Stimulated activated naive CD8-positive, alpha-beta T cell treated with anti-CD3 and anti-CD28 coated beads, Interleukin-15, Interleukin-2, amounts not matched to agents 100 U/mL and 50 U/mL, for 24 hours (primary cell): ENCODE measurements at places on chromosomes 4 and X.

DNA sequence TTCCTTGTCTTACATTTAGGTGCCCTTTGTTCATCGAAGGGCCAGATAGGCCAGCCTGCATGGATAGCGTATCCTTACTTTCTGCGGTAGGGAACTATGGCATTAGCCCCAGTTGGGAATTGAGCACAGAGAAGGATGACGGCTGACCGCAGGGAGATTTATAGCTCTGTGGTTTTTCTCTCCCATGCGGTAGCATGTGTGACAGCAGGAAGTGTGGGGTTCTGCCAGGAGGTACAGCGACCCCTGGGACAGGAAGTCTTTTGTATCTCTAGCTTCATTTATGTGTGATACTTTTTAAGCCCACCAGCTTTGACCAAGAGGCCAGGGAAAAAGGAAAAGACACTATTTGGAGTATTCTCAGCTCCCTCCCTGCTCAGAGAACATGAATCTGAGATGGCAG, 33.1 kb downstream of the GAB3 start:
- DNase-seq: peak; percentile 23

DNA sequence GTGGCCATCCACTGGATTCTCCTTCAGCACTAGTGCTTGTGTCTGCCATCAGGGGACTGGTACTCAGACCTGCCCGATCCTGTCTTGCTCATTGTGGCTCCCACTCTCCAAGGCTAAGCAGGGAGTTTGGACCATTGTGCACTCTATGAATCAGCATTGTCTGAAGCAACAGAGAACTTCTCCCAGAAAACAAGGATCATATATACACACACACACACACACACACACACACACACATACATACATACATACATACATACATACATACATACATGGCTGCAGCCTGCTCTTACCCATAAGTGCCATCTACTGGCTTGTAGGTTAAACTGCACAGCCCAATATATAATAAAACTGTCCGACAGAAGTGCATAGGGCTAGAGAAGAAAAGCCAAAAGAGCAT, 345.3 kb upstream of the LCORL start:
- no peak for DNase-seq

DNA sequence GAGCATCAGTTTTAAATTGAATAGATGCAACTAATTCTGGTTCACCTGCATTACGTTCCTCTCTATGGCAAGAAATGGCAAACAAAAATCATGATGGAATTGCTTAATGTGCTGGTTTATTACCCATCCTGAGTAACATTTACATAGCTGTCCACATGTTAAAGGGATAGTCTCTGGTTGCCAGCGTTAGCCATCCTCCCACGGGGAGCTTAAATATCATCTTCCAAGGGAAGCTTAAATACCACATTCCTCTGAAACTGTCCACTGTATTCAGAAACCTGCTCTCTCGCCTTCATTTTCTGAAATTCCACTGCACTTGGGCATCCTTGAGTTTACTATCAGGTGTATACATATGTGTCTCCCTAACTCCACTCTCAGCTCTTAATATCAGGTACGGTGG, 586.6 kb downstream of the TLL1 start:
- no peak for DNase-seq

DNA sequence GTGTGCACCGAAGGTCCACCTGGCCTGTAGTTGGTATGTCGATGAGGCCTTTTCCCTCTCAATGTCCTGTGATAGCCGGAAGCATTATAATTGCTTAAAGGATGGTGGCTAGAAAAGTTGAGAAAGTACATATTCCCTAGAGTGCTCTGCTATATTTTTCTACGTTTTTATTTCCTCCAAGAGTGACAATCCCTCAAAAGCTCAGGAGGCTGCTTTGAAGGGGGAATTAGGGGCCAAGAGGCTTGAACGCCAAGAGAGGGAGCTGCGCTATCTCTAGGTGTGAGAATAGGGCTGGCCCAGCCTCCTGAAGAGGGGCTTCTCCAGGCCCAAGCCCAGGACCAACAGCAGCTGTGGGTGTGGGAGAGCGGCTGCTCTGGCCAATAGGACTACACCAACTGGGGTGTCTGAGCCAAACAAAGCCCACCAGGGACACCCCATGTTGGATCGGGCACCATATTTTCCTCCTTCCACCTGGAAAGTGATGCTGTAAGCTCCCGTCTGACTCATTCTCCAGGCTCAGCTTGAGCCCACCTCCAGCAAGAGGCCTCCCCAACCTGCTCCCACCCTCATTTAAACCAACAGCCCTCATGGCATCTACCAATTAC, 124.0 kb downstream of the IRF2 start:
- no peak for DNase-seq

DNA sequence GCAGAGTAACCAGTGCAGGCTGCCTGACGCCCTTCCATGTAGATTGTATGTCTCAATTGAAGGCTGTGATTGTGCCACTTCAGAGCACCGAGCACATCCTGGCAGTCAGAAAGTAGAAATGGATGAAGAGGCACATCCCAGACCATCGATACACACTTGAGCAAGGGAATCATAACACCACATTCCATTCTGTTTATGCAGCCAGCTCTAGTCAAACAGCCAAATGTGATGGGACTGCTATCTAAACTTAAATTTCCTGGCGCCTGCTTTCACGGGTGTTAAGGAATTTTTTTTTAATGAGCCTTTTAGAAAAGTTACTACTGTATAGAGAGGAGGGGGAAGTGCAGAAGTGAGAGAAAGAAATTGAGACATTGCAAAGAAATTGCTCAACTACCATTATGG, 84.4 kb downstream of the PPARGC1A start:
- no peak for DNase-seq

GRCh38 chr4:187449702-187450101, 545.9 kb upstream of the ZFP42 start:
- no peak for DNase-seq

GRCh38 chr4:7434766-7435150, at the start of gene PSAPL1:
Gene PSAPL1, minus strand, starts transcription at chr4:7434930. Its CDS starts 51 bp downstream, at chr4:7434879.
- DNase-seq: peak; percentile 8

DNA sequence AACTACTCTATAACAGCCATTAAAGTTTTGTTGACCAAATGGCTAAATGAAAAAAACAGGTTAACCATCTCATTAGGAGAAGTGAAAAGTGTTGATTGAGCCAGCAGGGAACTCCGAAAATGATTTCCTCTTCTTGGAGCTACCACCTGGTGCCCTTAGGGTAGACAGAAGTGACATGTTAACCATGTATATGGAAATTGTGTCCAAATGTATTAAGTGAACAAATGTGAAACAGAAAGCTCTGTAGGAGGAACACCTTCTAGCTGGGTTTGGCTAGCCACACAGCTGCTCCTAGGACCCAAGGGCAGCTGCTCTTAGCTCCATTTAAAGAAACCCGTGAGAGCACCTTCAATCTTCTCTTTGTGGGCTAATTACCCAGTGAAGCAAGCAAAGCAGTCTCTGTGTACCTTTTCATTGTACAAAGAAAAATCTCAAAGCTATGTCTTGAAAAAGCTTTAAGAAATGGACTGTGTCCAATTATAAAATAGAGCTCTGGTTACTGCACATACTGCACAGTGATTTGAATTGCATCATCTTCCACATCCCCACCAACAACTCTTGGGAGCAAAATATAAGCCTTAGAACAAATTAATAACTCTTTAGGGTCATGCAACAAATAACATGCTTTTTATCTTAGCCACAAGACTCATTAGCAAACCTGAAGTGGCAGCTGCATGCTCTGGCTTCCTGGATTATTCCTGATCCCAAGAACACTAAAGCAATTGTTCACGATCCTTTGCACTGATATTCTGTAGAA, 59.2 kb upstream of the PARM1 start:
- no peak for DNase-seq

- no peak for DNase-seq
Measured at GRCh38 chr4:176409627-176410026, 89.9 kb downstream of the SPCS3 start.

DNA sequence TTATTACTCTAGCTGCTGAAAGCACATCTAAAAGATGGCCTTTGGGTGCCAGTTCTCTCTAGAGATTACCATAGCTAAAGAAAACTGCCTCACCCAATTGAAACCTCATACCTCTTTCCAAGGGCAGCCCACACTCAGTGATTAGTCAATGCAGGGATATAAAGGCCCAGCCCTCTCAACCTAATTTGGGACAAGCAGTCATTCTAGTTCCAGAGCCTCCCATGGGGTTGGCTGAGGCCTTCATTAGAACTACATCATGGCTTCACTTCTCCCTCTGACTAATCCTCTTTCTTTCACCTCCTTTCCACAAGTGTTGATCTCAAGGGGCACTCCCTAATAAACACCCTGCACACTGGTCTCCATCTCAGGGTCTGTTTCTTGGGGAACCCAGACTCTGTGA, 38.5 kb upstream of the C1GALT1C1 start:
- DNase-seq: no peak

GRCh38 chr4:242121-242848, 63.0 kb downstream of the ZNF732 start:
- peak; percentile 56 for DNase-seq

GRCh38 chr4:120977435-120977997, 55.0 kb upstream of the PRDM5 start:
- DNase-seq: no peak

- no peak for DNase-seq
Measured at GRCh38 chr4:24190761-24191695, 301.2 kb upstream of the PPARGC1A start.

- no peak for DNase-seq
Measured at GRCh38 chr4:118776157-118776954, 59.6 kb downstream of the SEC24D start.

DNA sequence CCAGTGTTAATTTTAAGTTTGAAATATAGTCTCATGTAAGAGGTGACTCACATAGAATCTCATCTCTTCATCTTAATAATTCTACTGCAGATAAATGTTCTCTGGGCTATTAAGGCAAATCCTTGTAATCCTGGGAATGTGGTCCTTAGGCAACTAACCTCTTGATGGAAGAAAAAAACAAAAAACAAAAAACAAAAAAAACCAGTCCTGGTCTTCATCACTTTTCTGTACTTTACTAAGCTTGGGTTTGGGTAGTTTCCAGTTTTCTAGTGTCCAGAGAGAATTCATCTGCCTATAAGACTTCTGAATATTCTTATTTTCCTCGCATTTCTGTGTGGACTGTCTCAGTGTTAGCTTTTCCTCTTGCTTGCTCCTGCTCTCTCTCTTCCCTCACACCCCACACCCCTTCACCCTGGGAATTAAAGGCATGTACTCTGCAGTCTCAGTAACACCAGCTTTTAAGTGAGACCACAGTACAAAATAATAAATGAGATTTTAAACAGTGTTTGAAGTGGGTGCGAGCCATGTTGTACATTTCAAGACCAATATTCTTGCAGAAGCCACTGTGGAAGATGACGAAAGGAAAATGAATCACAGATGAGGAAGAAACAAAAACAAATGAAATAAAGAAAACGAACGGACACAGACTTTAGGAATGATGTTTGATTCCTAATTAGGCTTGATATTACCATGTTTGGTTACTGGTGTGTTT, 51.7 kb downstream of the HAND2 start:
- no peak for DNase-seq

- DNase-seq: no peak
Measured at GRCh38 chr4:171812665-171813525, at the start of gene GALNTL6. Gene GALNTL6, plus strand, starts transcription at chr4:171813404.

DNA sequence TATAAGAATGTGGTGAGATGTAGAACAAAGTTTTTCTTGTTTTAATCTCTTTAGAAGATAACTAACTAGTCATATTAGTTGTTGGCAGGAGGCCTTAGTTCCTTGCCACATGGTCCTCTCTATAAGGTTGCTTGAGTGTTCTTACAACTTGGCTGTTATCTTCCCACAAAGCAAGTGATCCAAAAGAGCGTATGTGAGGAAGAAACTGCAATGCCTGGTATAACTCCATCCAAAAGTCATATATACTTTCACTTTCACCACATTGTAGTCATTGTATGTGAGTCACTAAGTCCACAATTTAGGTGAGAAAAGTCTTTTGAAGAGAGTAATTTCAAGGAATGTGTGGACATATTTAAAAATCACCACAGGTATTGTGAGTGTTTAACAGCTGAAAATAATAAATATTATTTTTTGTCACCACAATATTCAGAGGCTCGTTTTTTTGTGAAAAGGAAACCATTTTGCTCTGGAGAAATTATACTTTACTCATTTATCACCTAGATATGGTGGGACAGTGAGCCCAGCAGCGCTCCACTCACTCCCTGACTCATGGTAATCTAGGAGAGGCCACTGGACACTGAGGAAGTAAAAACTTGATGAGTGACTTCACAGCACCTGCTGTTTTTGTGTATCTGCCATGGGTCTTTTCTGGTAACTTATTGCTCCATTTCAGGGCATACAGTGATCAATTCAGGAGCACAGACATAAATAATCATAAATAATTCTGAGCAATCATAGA, 369.4 kb upstream of the NDST3 start:
- no peak for DNase-seq

GRCh38 chr4:24434241-24434640, 150.1 kb downstream of the DHX15 start:
- no peak for DNase-seq

- DNase-seq: no peak
Measured at GRCh38 chrX:74606342-74606741, 8.1 kb downstream of the RLIM start.

DNA sequence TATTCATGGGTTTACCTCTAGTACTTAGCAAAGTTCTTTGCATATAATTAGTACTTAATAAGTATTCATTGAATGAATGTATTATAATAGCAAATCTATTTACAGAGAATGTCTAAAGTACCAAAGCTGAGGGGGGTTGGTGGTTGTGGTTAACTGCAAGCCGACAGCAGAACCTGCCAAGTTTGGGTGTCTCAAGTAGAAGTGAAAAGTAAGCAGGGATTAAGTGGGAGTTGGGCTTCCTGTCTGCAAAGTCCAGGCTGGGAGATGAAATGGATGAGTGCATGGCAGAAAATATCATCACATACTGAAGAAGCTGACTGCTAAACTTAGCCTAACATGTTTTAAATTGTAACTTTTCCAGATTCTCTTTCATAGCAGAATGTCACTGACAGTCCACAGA, 169.6 kb downstream of the CAMK2D start:
- DNase-seq: no peak

GRCh38 chr4:145481942-145482208, 222 bp downstream of the SMAD1 start:
- no peak for DNase-seq

- DNase-seq: no peak
Measured at GRCh38 chr4:175109933-175110332, 191.8 kb downstream of the ADAM29 start.

DNA sequence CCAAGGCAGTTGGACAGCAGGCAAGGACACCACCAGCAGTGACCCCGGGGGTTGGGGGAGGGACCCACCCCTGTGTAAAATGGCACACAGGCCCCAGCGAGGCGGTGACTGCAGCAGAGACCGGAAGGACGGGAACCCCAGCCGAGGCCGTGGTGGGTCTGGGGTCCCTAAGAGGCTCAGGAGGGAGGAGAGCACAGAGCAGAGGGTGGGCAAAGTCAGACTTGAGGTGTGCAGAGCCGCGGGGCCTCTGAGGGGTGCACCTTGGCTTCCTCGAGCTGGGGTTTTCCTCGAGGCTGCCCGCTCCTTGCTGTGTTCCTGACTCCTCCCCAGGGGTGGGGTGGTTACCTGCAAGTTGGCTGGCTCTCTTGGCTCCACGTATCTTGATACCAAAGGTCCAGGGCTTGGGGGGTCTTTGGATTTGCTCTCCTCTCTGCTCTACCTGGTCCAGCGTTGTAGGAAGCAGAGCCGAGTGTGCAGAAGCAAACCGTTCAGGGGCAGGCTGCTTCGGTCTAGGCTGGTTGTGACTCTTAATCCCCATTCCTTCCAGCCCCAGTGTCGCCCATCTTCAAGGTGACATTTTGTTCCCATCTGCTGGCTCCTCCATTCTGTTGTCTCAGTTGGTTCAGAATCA, 37.9 kb upstream of the SORCS2 start:
- no peak for DNase-seq
